ENCODE measurements at places on chromosomes 13 and 19. TPM values are rescaled to one million over a fixed set of nuclear protein-coding genes. Genes with fewer than 3 reads are reported as not detected.

DNA sequence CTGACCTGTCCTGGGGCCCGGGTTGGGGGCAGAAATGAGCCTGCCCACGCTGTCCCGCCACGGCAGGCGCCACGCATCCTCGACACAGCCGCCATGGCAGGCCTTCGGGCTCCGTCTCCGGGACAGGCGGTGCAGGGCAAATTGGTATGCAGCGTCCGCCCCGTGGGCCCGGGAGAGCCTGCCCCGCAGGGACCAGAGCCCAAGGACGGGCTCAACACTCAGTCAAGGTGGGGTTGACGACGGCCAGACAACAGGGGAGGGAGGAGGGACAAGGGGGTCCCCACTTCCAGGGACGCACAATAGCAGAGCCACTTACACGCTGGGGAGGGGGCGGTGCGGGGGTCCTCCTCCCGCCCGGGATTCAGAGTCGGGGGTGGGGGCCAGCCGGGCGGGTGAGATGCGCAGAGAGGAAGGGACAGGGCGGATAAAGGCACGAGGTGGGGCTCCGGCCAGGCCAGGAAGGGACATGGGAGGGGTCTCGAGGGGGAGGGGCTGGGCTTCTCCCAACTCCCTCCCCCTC, 1.2 kb downstream of the CTXN1 start:
- no peaks in the 10 kb centered on the region for H3K27me3 ChIP-seq
- peaks cover 30% of the 10 kb centered on the region for H3K4me1 ChIP-seq
- peaks cover 7% of the 10 kb centered on the region for H3K36me3 ChIP-seq
- DNase-seq: no peak

DNA sequence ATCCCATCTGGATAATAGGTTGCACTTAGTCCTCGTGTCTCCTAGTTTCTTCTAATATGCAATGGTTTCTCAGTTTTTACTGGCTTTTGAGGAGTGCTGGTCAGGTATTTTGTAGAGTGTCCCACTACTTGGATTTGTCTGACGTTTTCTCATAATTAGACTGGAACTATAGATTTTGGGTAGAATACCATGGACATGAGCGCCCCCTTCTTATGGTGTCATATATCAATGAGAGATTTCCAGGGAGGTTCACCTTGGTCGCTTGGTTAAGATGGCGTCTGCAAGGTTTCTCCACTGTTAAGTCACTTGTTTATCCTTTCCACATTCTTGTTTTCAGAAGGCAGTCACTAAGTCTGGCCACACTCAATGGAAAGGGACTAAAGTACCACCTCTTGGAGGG, 6.7 kb downstream of the SOHLH2 start:
- no peaks in the 10 kb centered on the region for H3K36me3 ChIP-seq
- H3K4me3 ChIP-seq: no peak overlapping the region
- H3K27ac ChIP-seq: no peak overlapping the region
- no peak for DNase-seq

DNA sequence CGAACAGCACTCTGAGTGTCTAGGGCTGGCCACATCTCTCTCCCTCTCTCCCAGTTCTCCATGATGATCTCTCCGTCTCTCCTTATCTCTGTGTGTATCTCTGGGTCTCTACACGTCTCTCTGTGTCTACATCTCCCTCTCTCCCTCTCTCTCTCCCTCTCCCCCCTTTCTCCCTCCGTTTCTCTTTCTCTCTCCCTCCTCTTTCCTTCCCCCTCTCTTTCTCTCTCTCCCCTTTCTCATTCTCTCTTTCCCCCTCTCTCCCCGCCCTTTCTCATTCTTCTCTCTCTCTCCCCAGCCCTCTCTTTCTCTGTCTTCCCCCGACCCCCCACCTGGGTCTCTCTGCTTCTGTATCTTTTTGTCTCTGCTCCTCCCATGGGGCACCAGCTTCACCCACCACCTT, 21.3 kb upstream of the TNFAIP8L1 start:
- no peaks in the 10 kb centered on the region for H3K36me3 ChIP-seq
- H3K27ac ChIP-seq: no peak overlapping the region
- H3K4me3 ChIP-seq: no peak overlapping the region
- H3K4me1 ChIP-seq: no peaks in the 10 kb centered on the region
- H3K27me3 ChIP-seq: peaks cover 39% of the 10 kb centered on the region

DNA sequence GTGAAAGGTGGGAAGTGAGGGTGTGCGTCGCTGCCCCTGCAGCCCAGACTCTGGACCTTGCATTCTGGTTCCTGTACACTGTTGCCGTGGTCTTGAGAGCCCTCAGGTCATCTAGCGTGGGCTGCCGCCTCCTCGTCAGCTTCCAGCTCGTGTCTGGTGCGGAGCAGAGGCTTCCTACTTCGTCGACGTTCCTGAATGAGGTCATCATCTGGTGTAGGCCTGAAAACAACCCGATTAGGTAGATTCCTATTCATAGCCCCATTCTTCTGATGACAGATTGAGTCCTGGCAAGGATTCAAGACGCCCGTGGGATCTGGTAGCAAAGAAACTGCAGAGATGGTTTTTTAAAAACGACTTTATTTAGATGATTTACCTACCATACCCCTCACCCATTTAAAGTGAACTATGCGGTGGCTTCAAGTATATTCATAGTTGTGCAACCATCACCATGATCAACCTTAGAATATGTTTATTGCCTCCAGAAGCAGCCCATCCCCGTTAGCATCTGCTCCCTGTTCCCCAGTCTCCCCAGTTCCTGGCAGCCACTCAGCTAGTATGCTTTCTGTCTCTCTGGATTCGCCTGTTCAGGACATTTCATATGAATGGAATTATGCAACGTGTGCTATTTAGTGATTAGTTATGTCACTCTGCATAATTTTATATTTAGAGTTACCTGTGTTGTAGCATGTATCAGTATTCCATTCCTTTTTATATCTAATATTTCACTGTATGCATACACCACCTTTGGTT, 13.8 kb downstream of the NAXD start:
- H3K27me3 ChIP-seq: no peaks in the 10 kb centered on the region
- peaks cover 2% of the 10 kb centered on the region for H3K4me1 ChIP-seq
- no peak for DNase-seq

GRCh38 chr13:113742445-113743120, 16.4 kb upstream of the TMEM255B start:
- H3K27me3 ChIP-seq: peaks cover 19% of the 10 kb centered on the region
- H3K36me3 ChIP-seq: no peaks in the 10 kb centered on the region
- no peak overlapping the region for H3K27ac ChIP-seq
- no peak overlapping the region for H3K4me3 ChIP-seq
- DNase-seq: no peak
- peaks cover 4% of the 10 kb centered on the region for H3K4me1 ChIP-seq

DNA sequence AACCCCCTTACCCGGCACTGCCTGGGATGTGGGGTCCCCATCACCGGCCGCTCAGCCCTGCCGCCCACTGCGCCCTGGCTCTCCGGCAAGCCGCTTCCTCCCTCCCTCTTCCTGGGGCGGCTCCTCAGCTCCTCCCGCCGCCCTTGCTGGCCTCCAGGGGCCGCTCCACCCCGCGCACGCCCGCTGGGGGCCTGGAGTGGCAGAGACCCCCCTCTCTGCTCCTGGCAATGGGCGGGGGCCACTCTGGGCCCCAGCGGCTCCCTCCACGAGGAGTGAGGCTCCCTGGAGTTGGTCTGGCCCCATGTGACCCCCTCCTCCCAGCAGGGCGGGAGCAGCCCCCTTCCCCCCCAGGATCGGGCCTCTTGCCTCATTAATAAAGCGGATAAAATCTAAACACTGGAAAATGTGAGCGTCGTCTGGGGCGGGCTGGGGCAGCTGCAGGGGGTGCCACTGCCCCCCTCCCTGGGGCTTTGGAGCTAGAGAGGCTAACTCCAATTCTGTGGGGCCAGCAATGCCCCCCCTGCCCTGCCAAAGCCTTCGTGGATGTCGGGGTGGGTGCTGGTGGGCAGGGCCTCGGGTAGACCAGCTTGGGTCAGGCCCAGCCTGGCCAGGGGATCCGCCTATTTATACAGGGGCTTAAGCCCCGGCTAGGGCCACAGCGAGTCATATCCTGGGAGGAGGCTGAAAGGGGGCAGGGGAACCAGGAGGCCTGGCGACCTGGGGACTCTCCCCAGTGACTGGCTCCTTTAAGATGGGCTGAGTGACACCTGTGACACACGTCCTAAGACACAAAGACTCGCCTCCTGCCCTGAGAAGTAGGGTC, at the start of gene PTGER1:
TSS of gene PTGER1 (minus strand) at position 104 of the 823 bp plus-strand sequence. CDS start 1,034 bp downstream, outside the sequence.
- peaks cover 34% of the 10 kb centered on the region for H3K4me1 ChIP-seq
- no peaks in the 10 kb centered on the region for H3K27me3 ChIP-seq
- peak; percentile 35 for DNase-seq
- peaks cover 20% of the 10 kb centered on the region for H3K36me3 ChIP-seq
- H3K27ac ChIP-seq: peak within 1 kb of the TSS; percentile 17

DNA sequence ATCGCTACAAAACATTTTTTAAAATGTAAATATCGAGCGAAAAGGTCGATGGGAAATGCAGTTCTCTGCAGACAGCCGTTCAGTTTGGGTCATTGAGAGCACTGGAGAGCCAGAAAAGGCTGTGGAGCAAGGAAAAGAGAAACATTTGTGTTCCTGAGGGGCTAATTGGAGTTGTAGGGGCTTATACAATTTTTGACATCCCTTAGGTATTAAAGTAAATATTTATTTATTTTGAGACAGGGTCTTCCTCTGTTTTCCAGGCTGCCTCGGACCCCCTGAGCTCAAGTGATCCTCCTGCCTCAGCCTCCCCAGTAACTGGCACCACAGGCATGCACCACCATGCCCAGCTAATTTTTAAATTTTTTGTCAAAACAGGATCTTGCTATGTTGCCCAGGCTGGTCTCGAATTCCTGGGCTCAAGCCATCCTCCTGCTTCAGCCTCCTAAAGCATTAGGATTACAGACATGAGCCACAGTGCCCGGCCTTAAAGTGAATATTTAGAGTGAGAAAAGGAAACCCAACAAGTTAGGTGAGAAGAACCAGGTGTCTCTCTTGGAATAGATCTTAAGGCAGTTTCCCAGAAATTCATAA, 825 bp upstream of the YIF1B start:
- H3K4me1 ChIP-seq: peaks cover 5% of the 10 kb centered on the region
- peak overlapping the region; percentile 57 for H3K27ac ChIP-seq
- H3K36me3 ChIP-seq: no peaks in the 10 kb centered on the region
- H3K27me3 ChIP-seq: no peaks in the 10 kb centered on the region
- DNase-seq: no peak

- H3K36me3 ChIP-seq: no peaks in the 10 kb centered on the region
- no peak for DNase-seq
- peaks cover 26% of the 10 kb centered on the region for H3K4me1 ChIP-seq
- H3K27me3 ChIP-seq: no peaks in the 10 kb centered on the region
Measured at GRCh38 chr13:30030141-30030750, 179.8 kb upstream of the UBL3 start.

DNA sequence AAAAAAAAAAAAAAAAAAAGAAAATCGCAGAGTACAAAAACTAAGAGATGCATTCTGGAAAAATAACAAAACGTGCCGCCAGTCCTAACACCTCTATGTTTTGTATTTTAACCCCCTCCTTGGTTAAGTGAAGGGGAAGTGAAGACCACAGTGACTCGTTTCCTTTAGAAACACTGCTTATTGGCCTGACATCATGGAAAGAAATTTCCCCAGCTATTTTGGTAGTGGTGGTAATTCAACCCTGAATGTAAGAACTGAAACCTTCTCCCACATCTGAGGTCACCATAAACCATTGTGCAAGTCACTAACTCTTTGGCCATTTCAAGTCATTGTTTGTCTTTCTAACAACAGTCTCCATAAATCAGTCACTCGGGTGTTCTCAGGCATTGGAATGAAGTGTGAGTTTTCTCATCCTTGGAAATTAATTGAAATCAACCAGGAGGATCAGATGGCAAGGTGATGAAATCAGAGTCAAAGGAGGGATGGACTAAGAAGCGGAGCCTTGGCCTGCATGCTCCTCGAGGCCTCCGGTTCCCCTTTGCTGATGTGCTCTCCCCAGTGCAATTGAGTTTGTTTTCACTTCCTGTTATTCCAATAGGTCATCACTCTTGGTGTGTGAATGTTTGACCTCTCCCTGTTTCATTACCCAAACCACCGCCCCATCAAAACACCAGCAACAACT, 443.9 kb downstream of the FGF9 start:
- H3K27me3 ChIP-seq: no peaks in the 10 kb centered on the region
- no peak overlapping the region for H3K4me3 ChIP-seq
- no peak overlapping the region for H3K27ac ChIP-seq
- no peaks in the 10 kb centered on the region for H3K36me3 ChIP-seq

- no peak overlapping the region for H3K27ac ChIP-seq
- no peaks in the 10 kb centered on the region for H3K27me3 ChIP-seq
- H3K4me3 ChIP-seq: no peak overlapping the region
- no peaks in the 10 kb centered on the region for H3K36me3 ChIP-seq
Measured at GRCh38 chr13:104534847-104535246, 1468.6 kb upstream of the SLC10A2 start.

DNA sequence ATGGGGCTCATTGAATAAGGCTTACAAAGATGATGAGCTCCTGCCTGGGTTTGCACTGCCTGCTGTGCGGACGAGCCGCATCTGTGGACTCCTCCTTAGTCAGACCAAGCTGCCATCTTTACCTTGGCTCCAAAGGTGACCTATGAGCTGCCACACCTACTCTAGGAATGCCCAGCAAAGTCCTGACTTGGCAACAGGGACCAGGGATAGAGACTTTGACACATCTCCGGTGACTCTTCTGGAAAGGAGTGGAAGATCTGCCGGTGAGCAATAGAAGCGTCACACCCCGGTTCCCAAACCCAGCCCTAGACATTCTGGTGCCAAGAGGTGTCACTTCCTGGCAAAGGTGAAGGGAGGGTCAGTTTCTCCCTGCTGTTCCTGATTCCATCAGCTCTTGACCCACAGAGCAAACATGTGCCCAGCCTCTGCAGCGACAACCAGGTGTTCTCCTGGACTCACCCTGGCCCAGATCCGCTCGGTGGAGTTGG, 50.2 kb upstream of the GTF3A start:
- no peak overlapping the region for H3K4me3 ChIP-seq
- peaks cover 26% of the 10 kb centered on the region for H3K27me3 ChIP-seq
- H3K36me3 ChIP-seq: no peaks in the 10 kb centered on the region
- H3K4me1 ChIP-seq: no peaks in the 10 kb centered on the region
- DNase-seq: no peak

DNA sequence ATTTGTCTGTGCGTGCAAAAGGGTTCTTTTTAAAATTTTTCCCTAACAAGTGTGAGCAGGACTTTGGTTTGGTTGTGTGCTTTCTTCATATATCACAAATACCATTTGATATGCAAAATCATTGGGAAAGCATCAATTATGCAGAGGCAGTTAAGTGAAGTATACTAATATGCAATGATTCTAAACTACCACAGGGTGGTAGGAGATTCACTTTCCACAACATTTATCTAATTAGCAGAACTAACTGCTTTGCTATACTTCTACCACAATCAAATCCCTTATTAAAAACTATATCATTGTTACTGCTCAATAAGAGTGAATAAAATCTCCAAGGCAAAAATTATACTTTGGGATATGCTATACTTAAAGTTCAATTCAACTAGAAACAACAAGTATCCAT, 2738.9 kb upstream of the PCDH20 start:
- H3K4me1 ChIP-seq: no peaks in the 10 kb centered on the region
- H3K27me3 ChIP-seq: no peaks in the 10 kb centered on the region
- DNase-seq: peak; percentile 40
- no peaks in the 10 kb centered on the region for H3K36me3 ChIP-seq

Gene SLC7A9
- total RNA-seq: not detected

Gene FXYD1
- total RNA-seq: 0.18 TPM

Gene MAP2K2
- 115 TPM for total RNA-seq

Gene TRAPPC6A
- 3.1 TPM for total RNA-seq

Gene PDX1
- total RNA-seq: not detected

Gene KLK4
- not detected for total RNA-seq
